ENCODE measurements at places on chromosomes 4 and X.

DNA sequence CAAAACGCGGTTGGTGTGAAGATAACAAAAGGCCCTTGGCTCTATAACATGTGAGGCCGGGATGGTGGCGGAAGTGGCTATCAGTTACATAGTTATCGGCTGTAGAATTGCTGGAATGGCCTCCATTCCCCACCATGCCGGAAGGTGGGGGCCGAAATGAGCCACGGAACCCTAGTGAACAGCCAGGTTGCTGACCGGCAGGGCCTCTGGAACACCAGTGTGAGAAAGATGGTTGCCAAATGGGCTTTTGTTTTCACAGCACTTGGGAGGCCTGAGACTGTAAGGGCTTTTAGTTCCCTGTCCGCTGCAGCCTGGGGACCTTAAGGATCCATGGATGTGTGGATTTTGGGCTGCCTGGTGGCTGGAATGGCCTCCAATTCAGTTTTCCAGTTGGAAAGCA lies 23.3 kb upstream of the ARX start:
- DNase-seq = no peak

- DNase-seq = no peak
Observed at GRCh38 chr4:1540601-1541375, 134.5 kb upstream of the NKX1-1 start.

GRCh38 chr4:148118179-148118578 lies 324.0 kb downstream of the NR3C2 start:
- no peak for DNase-seq

DNA sequence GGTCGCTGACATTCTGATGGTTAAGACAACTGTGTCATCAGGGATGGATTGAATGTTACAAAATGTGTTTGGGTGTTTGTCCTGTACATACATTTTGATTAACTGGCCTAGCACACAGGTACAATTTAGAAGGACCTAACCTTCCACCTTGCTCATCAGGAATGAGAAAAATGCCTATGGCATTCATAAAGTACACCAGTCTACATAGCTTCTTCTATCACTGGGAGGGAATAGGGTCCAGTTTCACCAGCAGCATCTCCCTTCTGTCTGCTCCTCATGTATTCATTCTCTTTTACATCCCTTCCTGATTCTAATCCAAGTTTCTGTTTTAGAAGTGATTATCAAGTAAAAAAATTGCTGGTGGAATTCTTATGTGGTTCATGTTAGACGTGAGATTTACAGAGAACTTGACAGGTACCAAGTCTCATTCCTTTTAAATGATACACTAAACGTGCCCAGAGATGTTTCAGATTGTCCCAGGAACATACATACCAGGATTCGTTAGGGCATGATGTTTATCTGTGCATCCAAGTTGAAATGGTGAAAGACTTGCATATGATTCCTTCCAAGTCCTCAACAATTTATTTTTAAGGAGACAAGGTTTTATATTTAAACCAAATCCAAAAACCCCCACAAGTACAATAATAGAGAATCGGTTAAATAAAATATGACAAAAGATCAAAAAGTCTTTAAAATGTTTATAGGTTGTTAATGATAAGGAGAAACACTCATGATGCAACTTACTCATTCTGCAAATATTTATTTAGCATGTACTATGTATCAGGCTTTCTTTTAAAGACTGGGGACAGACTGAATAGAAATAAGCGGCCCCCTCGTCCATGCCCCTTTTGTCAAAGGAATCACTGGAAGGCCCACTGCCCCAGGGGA lies 359.1 kb downstream of the ZNF674 start:
- no peak for DNase-seq

DNA sequence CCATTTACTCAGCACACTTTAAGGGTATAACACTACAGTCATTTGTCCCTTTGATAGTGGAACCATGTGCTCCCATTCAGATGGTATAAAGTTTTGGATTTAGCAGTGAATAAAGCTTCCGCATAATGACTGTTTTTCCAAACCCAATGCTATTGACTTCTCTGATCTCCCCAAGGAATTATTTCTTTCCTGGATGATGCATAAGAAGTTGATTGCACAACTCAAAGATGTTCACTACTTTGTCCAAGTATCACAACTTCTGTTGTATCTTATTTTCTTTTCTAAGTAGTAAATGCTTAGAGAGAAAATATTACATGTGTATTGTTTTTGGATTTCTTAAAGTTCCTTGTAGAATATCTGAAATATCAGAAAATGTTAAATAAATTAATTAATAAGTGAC lies 300.2 kb downstream of the GPM6A start:
- no peak for DNase-seq

DNA sequence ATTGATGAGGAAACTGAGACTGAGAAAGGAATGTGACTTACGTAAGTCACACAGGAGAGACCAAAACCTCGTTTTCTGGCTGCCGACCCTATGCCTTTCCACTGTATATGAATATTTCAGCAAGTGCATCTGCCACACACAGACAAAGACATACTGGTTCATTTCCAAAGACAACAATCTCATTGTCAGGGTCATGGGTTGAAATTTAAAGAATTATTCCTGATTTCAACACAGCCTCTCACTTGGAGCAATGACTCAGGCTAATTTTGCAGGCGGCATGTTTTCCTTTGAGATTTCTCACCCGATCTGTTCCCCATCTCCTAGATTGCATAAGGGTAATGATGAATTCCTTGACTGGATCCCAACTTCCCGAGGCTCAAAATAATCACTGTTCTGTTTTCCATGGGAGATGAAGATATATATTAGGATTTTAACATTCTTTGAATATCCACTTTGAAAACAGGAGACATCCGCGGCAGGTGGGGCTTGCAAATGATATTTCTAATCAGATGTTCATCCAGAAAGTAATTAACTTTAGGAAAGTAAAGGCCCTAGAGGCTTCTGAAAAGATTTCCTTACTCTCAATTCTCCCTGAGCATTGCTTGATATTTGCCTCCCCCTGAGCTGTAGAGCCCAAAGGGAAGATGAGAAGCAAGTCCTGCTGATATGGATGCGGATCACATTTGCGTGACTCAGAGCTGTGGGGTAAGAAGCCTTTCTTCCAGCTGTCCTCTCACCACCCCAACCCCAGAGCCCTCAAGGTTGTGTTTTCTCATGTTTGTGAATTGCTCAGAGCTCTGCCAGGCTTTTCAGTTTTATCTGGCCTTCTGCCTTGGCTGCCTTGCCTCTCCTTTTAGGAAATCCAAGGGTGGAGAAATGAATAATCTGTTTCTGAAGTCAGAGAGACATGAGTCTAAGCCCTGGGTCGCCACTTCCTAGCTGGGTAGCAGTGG lies 361.1 kb upstream of the BOD1L1 start:
- no peak for DNase-seq

DNA sequence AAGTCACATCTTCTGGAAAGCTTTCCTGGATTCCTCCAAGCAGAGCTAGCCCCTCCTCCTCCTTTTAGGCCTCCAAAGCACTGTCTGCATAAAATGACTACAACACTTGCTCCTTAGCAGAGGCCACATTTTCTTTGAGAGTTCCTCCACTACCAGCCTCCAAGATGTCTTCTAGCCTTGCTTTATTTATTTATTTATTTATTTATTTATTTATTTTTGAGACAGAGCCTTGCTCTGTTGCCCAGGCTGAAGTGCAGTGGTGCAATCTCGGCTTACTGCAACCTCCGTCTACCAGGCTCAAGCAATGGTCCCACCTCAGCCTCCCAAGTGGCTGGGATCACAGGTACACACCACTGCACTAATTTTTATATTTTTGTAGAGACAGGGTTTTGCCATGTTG lies 4.6 kb upstream of the GPC4 start:
- DNase-seq = no peak

- no peak for DNase-seq
Observed at GRCh38 chr4:81756973-81757372, 285.3 kb upstream of the RASGEF1B start.

DNA sequence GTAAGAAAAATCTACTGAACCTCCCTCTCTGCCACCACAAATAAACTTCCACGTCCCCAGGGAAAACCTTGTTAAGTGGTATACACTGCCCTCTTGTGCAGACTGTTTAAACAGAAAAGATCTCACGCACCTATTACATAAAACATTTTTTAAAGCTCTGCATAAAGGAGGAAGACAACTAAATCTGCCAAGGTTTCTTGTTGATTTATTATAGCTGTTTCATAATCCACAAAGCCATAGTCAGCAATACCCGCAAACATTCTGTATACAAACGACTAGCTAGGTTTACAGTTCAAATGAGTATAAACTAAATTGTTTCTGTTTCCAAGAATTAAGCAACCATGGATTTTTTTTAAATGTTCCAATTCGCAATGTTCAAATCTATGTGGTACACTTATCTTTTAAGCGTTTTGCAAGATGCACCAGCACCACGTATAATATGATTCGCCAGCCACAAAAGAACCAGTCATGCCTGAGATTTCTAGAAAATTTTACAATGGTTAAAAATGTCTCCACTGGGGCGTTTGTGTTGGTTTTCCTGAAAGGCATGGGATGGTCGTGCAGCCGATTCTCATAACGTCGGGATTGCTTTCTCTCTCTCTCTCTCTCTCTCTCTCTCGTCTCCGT lies 164.6 kb downstream of the PRKX start:
- no peak for DNase-seq

DNA sequence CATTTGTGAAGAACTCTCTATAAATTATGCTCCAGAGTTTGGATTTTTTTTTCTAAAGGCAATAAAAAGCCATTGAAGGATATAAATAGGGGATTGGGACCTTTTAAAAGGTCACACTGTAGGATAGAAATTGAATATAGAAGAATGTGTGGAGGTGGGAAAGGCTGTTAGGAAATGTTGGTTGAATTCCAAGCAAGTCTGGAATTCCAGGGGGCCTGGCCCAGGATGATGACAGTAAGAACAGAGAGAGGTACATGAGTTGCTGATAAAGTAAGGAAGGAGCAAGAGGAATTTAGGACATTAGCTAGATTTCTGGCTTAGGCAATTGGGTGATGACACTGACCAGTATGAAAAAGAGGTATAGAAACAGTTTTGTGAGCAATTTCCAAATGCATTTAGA lies 95.4 kb upstream of the USP38 start:
- no peak for DNase-seq

DNA sequence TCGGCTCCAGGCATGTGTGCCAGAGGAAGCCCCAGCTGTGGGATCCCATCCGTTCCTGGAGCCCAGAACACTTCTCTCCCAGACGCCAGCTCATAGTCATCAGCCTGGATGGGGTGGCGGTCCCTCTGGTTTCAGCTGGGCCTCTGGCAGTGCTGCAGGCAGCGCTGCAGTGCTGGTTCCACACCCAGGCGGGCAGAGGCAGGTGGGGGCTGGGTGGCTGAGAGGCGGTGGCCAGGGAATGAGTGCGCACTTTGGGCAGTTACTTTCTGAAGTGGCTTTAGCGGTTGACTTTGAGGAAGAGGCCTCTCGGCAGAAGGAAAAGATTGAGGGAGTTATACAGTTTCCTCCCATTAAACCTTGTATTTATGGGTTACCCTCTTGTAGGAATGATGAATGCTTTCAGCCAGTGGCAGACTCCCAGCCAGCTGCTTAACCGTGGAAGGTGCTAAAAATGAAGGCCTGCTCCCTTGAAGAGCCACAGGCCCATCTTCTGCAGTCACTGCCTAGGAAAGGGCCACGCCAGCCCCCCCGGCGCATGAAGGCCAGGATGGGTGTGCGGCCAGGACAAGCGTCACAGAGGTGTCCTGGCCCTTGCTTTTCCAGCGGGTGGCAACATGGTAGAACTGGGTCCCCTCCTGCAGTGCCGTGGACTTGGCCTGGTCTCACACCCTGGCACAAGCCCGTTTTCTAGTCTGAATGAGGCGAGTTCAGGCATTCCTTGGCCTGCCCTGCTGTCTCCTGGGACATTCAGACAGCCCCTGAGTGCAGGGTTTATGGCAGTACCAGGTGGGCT lies 9.9 kb downstream of the TADA2B start:
- DNase-seq = no peak

DNA sequence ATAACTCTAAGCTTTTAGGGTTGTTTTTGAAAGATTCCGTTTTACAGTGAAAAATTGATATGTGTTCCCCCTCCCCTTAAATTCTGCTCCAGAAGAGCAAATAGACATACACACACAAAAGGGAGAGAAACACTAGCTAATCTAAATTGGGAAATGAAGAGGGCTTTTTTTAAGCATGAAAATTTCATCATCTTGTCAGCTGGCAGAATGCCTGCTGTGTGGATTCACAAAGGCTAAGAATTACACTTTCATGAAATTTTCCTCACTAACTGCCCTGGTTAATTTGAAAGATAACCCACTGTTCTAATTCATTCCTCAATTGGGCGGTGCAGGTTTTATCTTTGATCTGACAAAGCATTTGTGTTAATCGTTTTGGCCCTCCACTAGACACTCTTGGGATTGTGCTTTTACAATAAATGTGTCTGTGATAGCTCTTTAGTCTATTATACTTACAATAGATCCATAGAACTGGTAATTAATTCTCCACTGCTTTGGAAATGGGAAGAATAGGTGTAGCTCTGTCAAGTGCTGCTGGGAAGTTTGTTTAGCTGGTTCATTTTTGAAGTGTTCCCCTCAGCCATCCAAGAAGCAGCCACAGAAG lies 152.9 kb downstream of the POLA1 start:
- no peak for DNase-seq

GRCh38 chr4:176188654-176189053 lies 6.7 kb downstream of the SPATA4 start:
- no peak for DNase-seq

GRCh38 chr4:140662082-140662869 lies 93.5 kb upstream of the UCP1 start:
- DNase-seq = no peak

DNA sequence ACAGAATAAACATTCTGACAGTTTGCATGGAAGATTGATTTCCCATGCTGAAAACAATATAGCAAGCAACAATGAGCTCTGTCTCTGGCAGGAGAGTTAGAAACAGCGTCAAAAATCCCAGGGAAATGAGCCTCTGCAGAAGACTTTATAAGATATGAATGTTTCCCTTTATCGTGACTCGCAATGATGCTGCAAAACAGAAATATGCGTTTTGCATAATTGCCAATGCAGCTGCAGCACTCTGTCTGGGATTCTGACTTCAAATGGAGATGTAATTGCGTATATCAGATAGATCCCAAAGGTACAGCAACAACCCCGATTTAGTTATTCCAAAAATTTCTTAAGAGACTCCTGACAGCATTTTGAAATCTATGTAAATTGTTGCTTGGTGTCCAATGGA lies 702.4 kb upstream of the EPHA5 start:
- no peak for DNase-seq

DNA sequence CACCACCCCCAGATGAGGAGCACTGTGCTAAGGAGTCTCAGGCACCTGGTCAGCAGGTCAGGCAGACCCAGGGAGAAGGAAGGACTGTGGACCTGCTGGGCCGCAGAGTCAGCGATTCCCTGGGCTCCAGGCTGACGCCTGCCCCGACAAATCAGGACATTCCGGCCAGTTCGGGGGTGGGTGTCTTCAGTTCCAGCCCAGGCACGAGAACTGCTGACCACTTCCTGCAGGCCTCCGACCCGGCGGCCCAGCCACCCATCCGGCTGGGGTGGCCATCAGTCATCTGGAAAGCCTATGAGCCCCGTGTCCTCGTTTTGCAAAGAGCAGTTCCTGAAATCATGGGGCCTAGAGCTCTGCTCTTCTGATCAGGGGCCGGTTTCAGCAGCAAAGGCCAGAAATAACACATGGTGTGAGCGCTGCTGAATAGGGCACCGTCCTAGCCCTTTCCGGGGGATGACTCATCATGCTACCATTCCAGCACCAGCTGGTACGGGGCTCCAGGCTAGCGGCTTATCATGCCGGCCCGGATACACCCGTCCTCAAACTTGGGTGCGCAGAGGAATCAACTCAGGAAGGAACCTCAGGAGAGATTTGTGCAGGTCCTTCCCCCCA lies 7.8 kb upstream of the SH3TC1 start:
- peak; percentile 66 for DNase-seq

- no peak for DNase-seq
Observed at GRCh38 chr4:36214735-36215485, 29.4 kb downstream of the ARAP2 start.

Measured in left lobe of liver (tissue), 2 donors.